ENCODE measurements at places on chromosomes 6 and 20.
A peak's percentile ranks its signal among the peaks of the same experiment; 100 is the strongest.

DNA sequence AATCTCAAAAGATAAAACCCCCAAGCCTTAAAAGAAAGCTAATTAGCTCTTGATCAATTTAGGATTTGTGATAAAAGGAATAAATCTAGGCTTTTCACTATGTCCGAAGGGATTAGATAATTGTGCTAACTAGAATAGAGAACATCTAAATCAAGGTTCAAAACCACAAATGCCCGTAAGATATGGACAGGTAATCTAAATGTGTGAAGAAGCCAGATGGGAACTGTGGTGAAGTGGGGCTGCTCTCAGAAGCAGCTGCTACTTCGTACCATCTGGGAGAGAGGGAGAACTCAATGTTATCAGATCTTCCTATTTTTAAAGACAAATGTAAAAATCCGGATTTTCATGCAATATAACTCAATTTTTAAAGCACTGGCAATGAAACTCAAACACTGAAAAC, 44.2 kb downstream of the NCOA6 start:
- no peak for DNase-seq

- no peak for DNase-seq
Measured at GRCh38 chr6:10323018-10323417, 91.9 kb downstream of the TFAP2A start.

DNA sequence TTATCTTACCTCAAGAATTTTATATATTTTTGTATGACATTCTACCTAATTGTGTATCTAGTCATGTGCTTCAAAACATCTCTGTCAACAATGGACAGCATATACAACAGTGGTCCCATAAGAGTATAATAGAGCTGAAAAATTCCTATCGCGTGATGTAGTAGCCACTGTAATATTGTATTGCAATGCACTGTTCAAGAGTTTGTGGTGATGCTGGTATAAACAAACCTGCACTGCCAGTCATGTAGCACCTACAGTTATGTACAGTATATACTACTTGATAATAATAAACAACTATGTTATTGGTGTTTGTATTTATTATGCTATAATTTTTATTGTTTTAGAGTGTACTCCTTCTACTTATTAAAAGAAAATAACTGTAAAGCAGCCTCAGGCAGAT, 672.7 kb downstream of the CD109 start:
- DNase-seq = no peak

GRCh38 chr6:18506382-18507017, 119.3 kb downstream of the RNF144B start:
- DNase-seq = no peak

DNA sequence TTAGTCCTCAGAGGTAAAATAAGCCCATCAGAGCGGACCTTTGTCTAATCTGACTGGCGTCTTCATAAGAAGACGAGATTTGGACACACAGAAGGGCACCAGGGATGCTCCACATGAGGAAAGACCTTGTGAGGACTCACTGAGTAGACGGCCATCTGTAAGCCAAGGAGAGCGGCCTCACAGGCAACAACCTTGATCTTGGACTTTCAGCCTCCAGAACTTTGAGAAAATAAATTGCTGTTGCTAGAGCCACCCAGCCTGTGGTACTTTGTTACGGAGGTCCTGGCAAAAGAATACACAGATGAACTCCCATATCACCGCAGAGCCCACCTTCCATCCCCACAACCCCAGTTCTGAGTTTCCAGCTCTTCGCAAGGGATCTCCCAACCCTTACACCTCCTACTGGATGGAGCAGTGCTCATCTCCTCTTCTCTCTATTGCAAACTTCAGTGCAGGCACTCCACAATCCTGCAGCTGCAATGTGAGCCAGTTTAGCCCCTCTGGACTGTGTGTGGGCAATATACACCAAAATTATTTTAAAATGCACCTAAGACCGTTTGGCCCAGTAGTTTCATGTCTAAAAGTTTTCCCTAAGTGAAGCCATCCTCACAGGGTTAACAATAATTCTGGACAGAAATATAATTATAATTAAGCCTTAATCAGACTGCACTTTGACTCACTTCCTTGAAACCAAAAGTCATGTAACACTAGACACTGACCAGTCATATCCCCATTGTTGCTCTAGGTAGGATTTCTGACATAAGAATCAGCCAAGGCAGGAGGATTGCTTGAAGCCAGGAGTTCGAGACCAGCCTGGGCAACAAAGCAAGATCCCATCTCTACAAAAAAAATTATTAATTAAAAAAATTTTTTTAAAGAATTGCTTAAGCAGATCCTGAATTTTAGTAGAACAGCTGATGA, 8.8 kb upstream of the TRIM31 start:
- DNase-seq = no peak

GRCh38 chr6:52644253-52644652, 26.7 kb upstream of the TMEM14A start:
- DNase-seq = no peak

DNA sequence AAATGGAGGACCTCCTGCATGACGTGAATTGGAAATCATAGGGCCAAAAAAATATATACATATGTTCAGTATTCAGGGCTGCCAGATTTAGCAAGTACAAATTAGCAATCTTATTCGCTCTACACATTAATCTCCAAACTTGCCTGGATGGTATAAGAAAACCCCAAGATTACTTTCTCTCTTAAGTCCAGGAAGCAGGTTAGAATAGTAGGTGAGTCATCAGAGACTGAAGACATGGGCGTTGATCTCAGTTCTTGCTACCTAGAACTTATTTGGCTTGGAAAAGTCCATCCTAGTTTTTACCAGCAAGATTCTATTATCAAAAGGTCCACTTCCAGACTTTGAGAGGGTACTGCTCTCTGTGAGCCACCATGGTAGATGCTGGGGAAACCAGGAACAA, 47.4 kb downstream of the GPR63 start:
- DNase-seq = no peak

DNA sequence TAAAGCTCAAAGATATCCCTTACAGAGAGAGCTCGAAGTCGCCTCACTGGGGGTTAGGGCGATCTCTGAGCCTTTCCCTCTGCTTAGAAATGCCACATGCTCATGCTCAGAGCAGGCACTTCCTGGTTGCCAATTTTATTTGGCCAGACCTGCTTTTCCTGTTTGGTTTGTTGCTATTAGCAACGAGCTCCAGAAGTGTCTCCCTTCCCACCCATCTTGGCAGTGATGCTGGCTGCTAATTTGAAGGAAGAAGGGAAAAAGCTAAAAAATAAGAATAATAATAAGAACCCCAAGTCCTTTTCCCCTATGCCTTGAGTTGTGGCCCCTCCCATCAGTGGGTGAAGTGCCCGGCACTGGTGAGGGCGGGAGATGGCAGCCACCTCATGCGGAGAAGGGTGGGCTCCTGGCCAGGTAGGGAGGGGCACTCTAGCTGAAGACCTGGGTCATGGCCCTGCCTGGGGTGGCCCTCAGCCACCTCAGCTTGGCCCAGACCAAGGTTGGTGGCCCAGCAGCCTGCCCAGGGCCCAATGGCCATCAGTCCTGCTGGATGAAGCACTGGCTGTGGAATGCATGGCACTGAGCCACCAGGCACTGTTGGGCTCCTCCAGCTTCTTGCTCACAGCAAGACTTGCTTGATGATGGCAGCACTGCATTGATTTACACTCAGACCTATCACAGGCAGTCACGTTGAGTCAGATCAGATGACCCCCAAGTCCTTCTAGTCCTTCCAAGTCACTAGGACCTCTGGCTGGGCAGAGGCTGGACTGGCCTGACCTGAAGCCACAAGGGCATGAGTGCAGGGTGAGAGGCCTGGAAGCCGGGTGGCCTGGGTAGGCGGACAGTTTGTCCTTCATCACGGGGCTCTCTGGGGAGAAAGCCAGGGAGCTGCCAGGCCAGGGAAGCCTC, 79.0 kb downstream of the SYNJ2 start:
- no peak for DNase-seq

GRCh38 chr6:9540534-9541126, 874.2 kb downstream of the TFAP2A start:
- peak; percentile 8 for DNase-seq

- no peak for DNase-seq
Measured at GRCh38 chr6:87391334-87391733, 16.4 kb upstream of the CFAP206 start.

- DNase-seq = no peak
Measured at GRCh38 chr20:11553603-11554002, 364.1 kb upstream of the BTBD3 start.

DNA sequence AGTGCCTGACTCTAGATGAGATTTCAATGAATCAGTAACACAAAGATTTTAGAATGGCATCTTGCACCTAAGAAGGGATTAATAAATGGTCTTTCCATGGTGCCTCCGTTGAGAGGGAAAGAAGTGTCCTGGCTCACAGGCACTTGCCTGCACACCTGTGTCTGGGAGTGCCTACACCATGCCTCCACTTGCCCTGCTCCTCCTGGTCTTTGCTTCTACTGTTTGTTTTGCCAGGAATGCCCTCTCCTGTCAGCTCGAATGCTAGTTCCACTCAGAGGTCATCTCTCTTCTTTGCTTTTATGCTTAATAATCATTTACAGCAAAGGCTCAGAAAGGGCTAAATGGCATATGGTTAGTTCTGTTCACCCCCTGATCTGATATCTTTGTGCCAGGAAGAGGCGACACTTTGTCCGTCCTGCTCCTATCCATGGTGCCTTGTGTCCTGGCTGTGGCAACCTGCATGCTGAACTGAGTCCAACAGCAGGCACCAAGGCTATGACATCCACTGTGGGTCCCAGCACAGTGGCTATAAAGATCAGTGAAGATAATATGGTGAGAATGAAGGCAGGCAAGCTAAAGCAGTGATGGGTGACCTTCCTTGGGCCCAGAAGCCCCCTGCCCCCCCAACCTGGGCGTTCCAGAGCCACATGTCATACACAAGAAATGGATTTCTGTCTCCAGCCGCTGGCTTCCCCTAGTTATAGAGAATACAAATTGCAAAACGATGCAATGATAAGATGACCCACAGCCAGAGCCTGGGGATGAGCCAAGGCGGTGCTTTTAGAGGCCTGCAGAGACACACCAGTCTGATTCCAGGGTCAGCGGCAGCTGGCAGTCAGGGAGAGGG, 1.4 kb downstream of the C6orf132 start:
- DNase-seq = no peak

DNA sequence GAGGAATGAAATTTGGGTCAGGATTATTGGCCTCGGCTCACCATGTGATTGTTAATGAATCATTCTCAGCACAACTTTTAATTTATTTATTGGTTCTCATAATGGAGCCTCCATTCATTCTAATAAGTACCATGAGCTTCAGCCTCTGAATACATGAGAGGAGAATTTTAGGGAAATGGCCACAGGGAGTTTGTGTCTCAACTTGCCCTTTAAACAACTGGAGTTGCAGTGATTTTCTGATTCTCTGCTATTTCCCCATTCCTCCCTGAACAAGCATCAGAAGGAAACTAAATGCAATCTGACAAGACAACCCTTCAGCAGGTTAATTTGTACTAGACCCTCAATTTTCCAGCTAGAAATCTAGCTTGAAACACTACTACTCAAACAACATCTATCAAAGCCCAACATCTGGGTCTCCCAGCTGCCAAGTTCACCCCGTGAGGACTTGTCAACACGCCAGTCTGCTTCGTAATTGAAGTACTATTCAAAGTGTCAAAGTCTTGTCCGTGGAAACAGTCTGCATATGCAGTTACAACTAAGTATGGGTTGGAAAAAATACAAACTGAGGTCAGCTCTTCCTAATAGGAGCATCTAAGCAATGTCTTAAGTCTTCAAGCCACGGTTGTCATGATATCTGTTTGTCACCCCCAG, 235.4 kb downstream of the CDH4 start:
- DNase-seq = no peak

GRCh38 chr20:63313349-63314014, 20.5 kb downstream of the COL20A1 start:
- no peak for DNase-seq

GRCh38 chr6:117933471-117933870, 26.4 kb downstream of the SLC35F1 start:
- DNase-seq = no peak

DNA sequence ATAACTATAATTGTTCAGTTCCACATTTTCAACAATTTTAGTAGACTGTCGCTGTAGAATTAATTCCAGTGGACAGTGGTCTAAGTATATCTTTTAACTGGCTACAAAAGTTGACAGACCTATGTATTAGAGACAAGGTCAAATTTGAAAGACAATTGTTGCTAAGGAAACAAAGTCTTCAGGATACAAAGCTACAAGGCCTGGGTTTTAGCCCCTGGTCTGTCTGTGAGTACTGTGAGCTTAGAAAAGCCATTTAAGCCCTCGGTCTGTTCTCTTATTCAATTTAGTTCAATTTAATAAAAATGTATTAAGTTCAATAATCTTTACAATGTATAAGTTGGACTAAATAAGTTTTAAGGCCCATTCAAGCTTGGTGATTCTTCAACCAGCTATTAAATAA, 352.5 kb downstream of the HDGFL1 start:
- DNase-seq = no peak

- DNase-seq = no peak
Measured at GRCh38 chr6:28117386-28118050, 6.9 kb upstream of the ZSCAN16 start.

GRCh38 chr6:5782783-5783547, 223.8 kb downstream of the NRN1 start:
- DNase-seq = no peak

DNA sequence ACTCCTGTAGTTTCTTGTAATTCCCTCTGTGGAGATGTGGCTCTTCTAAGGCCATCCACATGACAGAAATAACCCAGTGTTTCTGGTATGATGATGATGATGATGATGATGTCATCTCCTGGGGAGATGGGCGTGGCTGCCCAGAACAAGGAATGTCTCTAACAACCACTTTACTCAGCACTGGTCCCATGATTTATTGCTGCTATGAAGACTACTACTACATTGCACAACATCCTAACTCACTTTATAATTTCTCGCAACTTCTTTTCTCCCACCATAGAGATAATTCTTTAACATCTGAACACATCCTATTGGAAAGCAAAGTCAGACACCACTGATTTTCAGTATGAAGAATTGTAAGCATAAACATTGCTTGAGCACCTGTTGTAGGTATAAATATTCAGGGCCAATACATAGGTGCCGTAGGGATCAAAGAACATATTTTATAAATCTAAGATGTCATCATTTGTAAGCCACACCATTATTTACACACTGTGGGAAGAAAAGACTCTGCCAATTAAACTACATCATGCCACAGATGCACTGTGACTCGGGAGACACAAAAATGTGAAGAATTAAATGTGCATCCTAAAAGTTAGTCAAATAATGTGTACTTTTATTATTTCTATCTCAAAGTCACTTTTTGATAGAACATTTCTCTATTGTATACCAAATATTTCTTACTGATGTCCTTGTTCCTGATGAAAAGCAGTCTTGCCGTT, 6.4 kb downstream of the TPMT start:
- DNase-seq = no peak

DNA sequence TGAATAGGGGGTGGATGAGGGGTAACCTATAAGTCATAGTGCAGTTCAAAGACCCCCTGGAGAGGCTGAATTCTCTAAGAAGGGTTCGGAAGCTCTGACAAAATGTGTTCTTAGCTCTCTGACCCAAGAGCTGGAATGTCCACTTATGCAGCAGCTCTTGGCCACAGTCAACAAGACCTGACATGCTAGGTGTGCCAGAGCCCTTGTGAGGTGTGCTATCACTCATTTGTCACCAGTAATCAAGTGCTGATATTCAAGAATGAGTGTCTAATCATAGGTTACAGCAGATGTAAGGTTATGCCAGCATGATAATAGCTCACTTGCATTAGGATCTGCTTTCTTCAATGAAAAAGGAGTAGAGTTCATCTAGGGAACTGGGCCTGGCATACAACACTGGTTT, 28.1 kb downstream of the TOMM6 start:
- no peak for DNase-seq
